Stimulated activated naive B cell treated with anti-CD40 and anti-IgM and Interleukin-4, amounts not matched to agents 10 μg/mL and 1 μg/mL and 100 μg/mL, for 72 hours (primary cell): ENCODE measurements at places on chromosomes 2 and 18.

GRCh38 chr18:55794288-55795052, 206.5 kb upstream of the TCF4 start:
- no peak for DNase-seq

GRCh38 chr2:142989273-142990204, 112.1 kb downstream of the KYNU start:
- DNase-seq, result no peak

DNA sequence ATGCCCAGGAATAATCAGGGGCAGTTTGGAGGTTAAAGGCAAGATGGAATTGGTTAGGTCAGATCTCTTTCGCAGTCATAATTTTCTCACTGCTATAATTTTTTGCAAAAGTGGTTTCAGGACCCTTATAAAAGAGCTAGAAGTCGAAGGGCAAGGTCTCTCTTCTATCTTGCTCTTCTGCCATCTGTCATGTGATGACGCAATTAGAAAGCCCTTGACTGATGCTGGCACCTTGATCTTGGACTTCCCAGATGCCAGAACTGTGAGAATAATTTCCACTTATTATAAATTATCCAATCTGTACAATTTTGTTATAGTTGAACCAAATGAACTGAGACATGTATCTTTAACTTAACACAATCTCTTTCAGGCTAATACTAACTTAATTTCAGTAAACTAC, 6.3 kb upstream of the RALBP1 start:
- DNase-seq, result no peak

DNA sequence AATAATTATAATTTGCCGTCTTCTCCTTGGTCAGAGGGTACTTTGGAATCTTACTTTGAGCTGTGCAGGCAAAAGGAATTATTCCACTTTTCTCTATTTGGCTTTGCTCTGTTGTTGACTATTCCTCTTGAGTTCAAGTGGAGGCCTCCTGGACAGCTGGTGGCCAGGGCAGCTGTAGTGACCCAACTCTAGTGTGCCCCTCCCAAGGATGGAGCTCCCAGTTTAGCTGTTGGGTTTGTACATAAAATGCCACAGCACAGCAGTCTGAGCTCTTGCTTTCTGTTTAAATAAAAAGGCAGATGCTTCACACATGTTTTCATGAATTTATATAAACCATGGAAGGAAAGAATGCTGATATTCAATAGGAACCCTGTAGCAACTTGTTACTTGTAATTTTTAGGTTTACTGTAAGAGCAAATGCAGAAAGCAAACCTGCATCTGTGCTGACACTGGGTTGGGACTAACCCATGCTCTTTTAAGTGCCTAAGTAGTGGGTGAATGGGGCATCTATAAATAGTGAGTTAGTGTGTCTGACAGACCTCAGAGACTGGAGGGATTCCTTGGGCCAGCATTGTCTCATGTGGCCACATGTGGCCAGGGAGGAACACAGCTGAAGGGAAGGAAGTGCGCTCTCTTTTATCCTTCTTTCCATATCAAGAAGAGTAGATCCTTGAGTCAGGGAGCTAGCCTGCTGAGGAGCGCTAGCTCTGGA, 121.8 kb downstream of the FHOD3 start:
- no peak for DNase-seq

DNA sequence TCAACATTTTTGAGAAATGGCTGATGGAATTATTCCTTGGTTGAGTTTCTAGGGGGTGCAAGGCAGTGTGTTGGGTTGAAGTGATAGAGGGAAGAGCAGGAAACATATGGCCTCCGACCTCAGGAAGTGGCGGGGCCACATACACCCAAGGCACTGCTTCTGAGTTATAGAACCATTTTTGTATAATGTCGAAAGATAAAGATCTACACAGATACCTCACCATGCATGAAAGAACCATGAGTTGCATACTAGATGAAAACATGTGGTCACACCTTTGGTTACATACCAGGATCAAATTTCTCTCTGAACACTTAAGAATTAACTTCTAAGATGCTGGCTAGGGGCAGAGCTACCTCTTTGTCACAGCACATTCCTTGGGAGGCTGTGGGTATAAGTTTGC, 23.2 kb downstream of the LAMA3 start:
- DNase-seq, result no peak

GRCh38 chr2:8779795-8780671, 57.4 kb downstream of the KIDINS220 start:
- no peak for DNase-seq

GRCh38 chr2:39300044-39300978, 56.5 kb upstream of the CDKL4 start:
- DNase-seq, result no peak

DNA sequence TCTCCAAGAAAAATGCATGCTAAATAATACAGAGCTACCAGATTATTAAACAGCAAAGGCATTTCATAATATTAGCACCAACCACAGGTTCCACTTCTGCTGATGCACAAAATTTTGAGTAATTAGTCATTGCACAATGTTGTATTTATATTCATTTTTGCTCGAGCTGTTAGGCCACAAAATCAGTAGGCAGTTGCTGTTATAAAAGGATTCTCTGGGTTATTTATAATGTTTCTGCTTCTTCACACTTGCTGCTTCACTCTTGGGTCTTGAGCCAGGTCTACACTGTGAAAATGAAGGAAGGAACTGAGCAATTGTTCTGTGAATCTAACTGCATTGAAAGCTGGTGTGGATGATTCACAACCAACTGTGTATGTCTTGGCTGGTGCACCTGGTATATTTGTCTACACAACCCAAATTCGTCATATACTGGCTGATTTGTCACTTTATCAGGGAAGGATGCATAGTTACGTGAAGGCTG, 38.3 kb downstream of the MRPL33 start:
- no peak for DNase-seq

DNA sequence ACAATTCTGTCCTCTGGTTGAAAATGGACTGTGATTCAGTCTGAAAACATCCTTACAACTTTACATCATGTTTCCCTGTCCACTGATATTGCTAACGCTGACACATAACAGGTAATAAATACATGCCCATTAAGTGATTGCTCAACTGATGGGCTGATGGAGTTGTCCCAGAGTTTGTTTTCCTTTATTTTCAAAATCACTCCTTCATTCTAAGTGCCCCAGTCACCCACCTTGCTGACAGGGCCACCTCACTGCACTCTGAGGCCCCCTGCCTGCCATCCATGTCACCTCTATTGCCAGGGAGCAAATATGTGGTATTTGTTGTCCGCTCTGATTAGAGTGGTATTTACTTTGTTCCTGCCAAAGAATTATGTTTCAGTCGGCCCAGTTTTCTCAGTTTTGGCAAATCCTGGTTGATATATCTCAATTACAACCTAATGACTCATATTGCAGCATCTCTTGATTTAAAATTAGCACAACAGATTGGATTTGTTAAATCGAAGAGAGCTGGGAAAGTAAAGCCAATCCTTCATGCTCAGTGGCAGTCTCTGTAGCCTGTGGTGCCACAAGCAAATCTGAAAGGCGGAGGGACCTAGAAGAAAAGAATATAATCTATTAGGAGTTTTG, 105.1 kb downstream of the RDH14 start:
- no peak for DNase-seq
